ENCODE measurements at places on chromosomes 2 and 18.

- DNase-seq, result no peak
Observed at GRCh38 chr2:47049502-47049901, 105.6 kb downstream of the STPG4 start.

- DNase-seq, result no peak
Observed at GRCh38 chr2:197042739-197043196, 116.3 kb upstream of the PGAP1 start.

GRCh38 chr2:10668402-10669012 lies 21.3 kb downstream of the NOL10 start:
- peak; percentile 63 for DNase-seq

DNA sequence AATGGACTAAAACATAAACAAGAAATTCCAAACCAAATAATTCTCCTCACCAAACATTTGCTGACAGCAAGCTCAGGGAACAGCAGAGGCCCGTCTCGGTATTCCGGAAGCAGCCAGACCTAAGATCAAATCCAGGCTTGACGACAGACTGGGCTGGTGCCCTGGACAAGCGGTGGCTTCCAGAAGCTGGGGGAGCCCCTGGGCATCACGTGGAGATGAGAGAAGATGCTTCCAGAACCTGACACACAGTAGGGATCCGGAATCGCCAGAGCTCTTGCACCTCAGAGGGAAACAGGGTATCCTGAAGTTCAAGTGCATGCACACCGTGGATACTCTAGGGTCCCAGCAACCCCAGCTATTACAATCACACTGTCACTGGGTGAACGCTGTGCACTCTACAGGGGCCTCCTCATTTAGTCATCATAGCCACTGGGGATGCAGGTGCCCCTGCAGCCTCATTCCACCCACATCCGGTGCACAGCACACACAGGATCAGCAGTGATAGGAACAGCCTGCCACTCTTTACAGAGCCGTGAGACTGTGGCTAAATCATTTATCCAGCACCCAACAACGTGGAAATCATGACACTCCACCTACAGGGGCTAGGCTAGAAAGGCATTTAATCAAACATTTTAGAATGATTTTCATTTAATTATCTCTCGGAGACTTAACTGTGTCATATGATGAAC lies 102.6 kb downstream of the HDAC4 start:
- DNase-seq, result peak; percentile 94

DNA sequence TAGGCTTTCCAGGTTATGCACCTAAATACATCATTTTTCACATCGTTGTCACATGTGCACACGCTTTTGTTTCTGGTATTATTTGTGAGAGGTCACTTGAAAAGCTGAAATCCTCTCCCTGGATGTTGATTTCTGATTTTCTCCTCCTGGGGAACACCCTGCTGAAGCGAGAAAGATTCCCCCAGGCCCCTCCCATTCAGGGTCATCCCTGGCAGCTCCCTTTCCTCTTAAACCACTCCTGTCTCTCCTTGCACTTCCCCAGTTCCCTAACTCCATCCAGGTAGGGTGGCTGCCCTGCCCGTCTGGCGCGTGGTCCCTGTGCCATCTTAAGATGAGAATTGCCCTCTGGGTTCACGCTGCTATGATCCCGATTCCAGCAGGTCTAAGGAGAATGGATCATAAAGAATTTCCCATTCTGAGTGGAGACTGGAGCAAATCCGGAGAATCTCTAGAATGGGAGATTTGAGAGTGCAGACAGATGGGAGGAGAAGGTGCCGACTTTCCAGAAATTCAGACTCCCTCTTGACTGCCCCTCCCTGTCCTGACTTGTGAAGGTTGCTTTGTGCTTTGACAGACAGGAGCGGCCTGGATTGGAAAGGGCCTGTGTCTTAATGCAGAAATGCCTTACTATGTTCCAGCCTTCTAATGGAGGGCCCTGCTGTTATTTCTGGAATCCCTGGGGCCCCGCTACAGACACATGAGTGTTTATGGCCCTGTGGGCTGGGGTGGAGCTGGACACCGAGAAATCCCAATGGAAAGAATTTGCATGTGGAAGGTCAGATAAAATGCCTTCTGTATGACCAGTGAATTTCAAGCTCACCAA lies 1.3 kb upstream of the YWHAQ start:
- DNase-seq, result no peak

DNA sequence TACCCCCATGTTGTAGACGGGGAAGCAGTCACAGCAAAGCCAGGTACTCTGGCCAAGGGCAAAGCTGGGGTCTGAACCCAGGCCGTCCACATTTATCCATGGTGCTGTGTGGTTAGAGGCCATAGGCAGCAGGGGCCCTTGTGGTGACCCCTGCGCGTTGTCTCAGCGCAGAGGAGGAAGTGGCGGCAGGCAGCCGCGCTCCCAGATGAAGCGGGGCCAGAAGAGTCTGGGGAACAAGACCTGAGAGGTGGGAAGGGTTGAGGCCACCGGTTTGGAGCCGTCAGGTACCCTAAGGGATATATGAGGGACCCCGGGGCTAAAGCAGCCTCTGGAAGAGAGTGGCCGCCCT lies 770 bp downstream of the ZNF396 start:
- DNase-seq, result no peak

All from CD4-positive, alpha-beta memory T cell (primary cell).